ENCODE measurements at places on chromosomes 12 and 14.

GRCh38 chr12:118103201-118103600 lies 610 bp downstream of the VSIG10 start:
- DNase-seq = no peak

- no peak for DNase-seq
These were observed 255.9 kb downstream of the SEC23A start for GRCh38 chr14:38847161-38847560.

DNA sequence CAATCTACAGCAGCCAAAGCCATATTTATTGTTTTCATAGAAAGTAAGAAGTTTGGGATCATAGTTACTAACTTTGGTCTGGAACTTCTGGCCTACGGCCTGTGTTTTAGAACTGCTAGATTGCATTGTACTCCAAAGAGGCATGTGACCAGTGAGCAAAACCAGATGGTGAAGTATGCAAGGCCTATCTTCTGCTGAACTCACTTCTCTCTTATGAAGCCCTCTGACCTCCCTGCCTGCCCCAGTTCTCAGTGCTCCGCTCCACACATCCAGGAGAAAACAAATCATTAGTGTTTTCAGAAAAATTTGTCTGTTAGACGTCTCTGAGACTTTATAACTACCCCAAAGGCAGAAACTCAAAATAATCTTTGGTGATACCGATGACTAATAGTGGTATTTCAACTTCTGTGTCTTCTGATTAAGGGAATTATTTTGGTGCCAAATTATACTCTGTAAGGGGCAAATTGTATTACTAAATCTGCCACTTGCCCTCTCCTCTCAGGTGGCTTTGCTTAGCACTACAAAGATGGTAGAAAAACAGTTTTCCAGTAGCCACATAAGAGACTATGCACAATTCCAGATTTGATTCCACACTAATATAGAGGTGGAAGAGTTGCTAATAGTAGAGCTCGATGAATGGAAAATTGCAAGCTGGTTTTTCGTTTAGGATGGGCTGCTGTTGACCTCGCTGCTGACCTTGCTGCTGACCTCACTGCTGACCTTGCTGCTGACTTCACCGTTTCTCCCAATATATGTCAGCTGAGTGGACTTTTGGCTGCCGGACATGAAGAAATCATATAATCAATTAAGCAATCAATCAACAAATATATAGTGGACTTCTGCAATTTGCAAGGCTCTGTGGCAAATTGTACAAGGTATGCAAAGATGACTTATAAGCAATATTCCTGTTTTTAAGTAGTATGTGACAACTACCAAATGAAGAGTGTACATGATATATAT lies 147.5 kb downstream of the KITLG start:
- peak; percentile 55 for DNase-seq

GRCh38 chr14:92600318-92601053 lies 86.9 kb downstream of the RIN3 start:
- DNase-seq = peak; percentile 83

GRCh38 chr12:82470906-82471512 lies 112.7 kb downstream of the METTL25 start:
- DNase-seq = peak; percentile 22

- no peak for DNase-seq
These were observed 57.7 kb upstream of the FBRSL1 start for GRCh38 chr12:132432126-132432705.

- no peak for DNase-seq
These were observed 101.2 kb downstream of the NINJ2 start for GRCh38 chr12:561908-562593.

- DNase-seq = no peak
These were observed 213.2 kb upstream of the LRFN5 start for GRCh38 chr14:41393512-41393911.

- peak; percentile 45 for DNase-seq
These were observed 2.6 kb downstream of the GDF11 start for GRCh38 chr12:55745361-55746173.

DNA sequence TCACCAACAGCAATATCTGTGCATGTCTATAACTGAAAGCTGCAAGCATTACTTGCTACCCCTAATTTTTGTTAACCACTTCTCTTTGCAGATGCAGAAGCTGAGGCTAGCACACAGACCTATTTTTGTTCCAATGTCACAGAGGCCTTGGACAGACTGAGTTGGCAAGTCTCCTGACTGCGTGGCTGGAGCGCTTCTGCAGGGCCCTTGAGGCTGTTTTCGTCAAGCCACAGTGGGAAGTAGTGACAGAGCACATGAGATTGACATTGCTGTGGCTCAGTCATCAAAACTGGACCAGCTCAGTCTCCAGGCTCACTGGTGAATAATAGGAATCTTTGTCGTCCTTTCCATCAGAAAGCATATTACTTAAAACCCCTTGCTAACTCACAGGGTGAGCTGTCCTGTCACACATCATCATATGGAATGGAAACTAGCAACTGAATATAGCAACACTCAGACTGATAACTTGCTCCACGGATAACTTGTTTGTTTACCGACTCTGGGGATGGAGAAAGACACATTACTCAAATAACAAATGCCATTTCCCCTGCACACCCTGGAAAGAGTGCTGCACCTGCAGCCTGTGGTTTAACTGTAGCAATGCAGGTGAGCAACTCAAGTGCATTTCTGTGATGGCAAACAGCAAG lies 43.6 kb upstream of the DDX11 start:
- DNase-seq = no peak

DNA sequence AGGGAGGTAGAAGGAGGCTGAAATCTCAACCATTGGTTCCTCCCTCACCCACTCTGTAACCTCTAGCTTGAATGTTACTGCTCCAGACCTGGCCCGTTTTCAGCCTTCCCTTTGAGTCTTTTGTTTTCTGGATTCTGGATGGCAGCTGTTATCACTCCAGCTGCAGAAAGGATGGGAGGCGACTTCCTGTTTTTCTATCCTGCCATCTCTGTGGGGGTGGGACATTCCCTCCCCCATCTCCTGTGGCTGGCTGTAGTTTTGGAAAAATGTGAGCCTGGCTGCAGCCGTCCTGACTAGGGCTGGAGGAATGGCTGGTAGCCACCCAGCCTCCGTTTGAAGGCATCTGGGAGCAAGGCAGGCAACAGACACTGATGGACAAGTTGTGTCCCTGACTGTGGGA lies 2.9 kb upstream of the PPFIBP1 start:
- peak; percentile 29 for DNase-seq

DNA sequence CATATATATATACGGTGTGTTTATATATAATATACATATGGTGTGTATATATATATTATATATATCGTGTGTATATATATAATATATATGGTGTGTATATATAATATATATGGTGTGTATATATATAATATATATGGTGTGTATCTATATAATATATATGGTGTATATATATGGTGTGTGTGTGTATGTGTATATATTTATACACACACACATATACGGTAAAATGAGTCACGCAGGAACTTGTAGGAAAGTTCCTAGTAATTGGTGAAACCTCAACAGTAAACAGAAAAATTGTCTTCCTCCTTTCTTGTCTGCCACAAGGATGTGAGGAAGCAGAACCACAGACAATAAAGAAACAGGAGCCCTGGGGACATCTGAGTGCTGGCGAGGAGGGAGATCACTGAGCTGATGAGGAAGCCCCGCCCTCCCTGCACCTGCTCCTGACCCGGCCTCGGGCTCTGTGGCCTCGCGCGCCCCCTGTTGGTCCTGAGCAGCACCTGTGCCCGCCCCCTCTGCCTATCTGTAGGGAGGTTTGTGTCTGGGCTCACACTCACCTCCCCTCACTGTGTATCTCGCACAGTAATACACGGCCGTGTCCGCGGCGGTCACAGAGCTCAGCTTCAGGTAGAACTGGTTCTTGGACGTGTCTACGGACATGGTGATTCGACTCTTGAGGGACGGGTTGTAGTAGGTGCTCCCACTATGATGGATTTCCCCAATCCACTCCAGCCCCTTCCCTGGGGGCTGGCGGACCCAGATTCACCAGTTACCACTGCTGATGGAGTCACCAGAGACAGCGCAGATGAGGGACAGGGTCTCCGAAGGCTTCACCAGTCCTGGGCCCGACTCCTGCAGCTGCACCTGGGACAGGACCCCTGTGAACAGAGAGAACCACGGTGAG lies 1079.4 kb downstream of the TMEM121 start:
- DNase-seq = no peak

DNA sequence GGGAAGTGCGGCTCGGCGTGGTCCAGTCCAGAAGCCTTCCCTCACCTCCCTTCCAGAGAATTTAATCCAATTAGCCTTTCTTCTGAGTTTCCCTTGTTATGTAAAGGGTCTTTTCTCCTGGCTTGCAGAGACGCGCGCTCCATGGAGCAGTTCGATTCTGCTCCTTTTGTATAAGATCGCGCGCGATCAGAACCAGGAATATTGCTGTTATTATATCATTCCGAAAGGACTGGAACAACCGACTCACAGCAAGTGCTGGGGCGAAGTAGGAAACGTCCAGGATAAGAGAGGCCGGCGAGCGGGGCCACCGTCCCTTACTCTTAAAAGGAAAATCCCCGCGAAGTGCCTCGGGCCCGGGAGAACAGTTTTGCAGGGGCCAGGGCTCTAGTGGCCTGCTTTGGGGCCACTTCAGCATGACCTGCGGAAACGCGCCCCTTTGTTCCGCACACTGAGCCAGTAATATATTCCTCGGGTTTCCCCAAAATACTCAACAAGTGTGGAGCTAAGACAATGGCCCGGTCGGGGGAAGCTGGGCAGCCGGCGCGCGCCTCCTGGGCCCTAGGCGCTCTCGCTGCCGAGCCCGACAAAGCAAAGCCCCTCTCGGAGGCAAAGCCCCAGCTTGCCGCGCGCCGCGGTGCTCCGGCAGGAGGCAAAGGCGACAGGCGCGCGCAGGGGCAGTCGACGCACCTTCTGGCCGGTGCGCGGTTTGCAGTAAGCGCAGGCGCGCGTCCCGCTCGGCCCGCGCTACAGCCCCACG lies 2.9 kb downstream of the RFX4 start:
- no peak for DNase-seq

DNA sequence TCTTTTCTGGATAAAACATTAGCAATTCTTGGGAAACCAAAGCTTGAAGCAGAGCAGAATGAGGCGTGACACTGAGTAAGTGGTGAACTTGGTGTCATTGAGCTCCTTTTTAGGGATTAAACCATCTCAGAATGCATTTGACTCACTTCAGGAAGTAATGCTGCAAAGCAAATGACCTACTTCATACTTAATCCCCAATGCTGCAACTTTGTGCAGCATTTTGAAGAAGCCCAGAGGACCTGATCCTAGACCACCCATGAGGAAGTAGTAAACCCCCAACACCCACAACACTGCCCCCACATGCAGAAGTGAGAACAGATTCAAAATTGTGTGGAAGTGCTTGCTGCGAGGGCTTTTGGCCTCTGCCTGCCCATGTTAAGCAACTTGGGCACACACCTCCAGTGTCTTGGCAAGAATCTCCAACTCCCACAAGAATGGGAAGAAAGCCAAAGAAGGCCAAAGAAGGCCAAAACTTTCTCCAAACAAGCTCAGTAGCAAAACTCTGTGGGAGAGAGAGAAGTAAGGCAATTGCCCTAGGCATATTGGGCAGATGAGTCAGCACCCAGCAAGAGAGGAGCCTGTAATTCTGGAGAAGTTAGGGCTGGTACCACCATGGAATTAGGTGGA lies 69.2 kb upstream of the ETV6 start:
- DNase-seq = peak; percentile 88

- DNase-seq = peak; percentile 84
These were observed 191.6 kb downstream of the CRADD start for GRCh38 chr12:93868771-93869170.

GRCh38 chr12:121403721-121404120 lies 3.8 kb downstream of the RNF34 start:
- no peak for DNase-seq

DNA sequence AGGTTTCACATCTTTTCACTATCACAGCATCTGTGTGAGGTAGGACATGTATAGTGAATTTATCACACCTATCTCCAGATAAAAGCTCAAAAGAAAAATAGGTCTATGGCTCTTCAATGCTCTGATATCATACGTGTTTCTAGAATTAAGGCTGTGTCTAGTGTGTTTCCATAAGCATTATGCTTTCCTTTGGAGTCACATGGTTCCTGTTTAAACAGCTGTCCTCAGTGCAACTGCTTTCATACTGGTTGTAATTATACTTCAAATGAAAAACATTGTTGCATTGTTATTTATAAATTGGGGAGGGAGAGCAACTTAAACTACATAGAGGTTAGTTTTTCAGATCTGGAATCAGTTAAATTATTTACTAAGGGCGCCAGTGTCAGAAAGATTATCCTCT lies 151.6 kb downstream of the SYT1 start:
- DNase-seq = no peak

GRCh38 chr12:102479099-102479885 lies 1.1 kb downstream of the IGF1 start:
- no peak for DNase-seq
